ENCODE measurements at places on chromosomes 6 and 20.

- no peak for DNase-seq
Measured at GRCh38 chr6:158703111-158703836, 53.4 kb downstream of the SYTL3 start.

DNA sequence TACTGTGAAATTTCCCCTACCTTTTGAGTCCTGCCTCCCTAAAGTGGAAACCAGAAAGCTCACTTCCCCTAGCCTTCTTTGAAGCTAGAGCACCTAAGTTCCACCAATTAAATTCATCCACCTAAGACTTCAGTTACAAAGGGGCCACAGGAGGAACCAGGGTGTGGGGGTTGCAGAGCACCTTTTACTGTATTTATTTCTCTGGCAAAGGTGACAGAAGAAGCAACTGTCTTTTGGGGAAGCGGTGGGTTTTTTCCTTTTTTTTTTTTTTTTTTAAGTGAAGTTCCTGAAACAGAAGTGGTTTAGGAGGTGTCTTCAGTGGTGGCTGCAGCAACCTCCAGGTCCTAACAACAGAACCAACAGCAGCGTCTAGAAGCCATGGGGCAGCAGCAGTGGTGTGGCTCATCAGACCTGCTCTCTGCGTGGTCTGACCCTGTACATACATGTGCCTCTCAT is 13.1 kb downstream of the PSMB9 start:
- DNase-seq = no peak

DNA sequence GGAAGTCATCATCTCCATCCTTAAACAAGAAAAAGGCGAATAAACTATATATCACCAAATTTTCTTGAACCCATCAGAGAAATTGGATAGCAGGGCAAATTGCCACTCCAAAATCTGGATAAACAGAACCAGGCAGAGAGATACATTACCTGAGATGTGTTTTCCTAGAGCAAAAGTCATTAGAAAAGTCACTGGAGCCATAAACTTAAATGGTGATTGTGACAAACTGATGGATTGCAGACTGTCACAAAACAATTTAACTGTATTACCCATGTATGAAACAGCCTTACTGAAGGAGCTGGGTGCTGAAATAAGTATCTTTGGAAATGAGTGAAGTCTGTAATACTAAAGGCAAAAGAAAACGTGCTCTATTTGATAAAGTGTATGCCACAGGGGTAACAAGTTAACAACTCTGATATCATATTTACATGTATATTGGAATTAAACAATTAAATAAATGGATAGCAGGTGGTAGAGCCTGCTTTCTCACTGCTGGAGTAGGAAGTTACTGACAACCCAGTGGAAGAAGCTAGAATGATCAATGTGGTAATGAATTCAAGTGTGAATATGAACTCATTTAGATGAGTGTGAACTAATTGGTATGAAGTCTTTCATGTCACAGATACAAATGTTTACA is 186.9 kb downstream of the LMBRD1 start:
- DNase-seq = no peak

- DNase-seq = no peak
Measured at GRCh38 chr6:18469536-18469935, 82.4 kb downstream of the RNF144B start.

DNA sequence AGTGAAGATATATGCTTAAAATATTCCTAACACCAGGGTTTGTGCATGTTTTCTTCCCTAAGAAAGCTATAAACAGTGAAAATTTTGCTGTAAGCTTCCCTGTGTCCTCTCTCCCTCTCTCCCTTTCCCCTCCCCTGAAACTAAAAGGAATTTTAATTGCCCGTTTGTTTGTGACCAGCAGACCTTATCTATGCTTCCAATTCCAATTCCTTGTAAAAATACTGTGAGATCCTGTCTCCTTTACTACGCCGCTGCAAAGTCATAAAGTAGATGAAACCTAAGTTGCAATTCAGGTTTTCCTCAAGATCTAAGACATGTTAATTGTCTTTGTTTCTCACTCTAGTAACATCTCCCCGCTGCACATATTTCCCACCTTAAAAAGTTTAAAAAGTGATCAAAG is 82.3 kb downstream of the DNAH8 start:
- DNase-seq = no peak

All from GM12891 (cell line).